Stimulated activated CD4-positive, alpha-beta T cell treated with anti-CD3 and anti-CD28 coated beads, TNF-alpha, amount 100 ng/mL, for 4 hours (primary cell): ENCODE measurements at places on chromosomes 3 and 15.

DNA sequence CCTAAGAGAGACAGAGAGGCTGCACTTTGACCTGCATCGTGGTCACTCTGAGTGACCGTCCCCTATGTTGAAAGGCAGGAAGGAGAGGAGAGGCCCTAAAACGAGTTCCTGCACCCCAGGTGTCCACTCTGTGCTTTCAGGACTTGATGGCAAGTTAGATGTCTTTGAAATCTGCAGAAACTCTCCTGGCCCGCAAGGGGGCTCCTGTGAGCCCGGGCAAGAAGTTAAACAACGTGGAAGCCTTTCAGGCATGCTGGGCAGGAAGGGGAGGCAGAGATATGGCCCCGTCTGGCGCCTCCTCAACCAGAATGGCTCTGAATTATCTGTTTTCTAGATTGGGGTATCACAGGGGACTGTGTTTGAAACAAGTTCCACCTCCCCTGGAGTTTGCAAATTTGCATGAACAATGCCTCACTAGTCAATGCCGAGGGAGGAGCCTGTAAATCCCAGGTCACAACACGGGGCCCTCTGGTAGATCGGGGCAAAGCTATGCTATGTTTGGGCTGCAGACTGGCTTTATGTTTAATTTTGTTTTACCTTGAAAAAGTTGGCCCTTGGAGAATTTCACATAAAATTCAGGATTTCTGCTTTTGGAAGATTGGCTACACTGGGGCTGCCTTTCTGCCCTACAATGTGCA is 9.8 kb downstream of the CTXND1 start:
- no peak for DNase-seq

DNA sequence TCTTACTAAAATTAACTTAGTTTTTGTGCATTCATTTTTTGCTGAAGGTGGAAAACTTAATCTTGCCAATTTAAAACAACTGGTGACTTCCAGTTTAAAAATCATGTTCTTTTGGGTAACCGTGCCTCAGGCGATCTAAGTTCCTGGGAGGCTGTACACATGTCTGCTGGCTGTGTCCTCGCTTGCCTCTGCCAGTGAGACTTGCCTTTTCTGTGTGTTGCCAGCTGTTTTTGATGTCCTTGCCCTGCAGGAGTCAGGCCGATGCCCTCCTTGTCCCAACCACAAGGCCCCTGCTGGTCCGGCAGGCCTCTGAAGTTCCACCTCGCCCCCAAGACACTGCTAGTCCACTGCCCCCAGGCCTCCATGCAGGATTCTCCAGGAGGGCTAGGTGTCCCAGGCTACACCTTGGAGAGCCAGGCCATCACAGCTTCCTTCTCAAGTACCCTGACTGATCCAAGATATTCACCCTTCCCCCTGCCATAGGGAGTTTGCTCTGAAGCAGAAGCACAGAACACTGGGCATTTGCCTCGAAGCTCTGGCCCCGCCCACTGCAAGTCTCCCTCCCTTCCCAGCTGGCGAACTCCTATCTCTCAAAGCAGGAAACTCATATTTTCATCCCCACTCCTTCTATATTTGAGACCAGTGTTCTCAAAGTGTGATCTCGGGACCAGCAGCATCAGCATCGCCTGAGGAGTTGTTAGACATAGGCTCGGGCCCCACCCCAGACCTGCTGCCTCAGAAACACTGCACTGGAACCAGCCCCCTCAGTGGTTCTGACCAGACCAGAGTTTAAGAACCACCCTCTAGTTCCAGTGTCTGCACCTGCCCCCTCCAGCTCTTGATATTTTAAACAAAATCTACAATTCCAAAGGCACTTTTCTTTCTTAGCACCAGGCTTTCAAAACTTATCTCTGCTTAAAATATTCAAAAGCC is 185.8 kb upstream of the UBE2E1 start:
- DNase-seq: no peak

DNA sequence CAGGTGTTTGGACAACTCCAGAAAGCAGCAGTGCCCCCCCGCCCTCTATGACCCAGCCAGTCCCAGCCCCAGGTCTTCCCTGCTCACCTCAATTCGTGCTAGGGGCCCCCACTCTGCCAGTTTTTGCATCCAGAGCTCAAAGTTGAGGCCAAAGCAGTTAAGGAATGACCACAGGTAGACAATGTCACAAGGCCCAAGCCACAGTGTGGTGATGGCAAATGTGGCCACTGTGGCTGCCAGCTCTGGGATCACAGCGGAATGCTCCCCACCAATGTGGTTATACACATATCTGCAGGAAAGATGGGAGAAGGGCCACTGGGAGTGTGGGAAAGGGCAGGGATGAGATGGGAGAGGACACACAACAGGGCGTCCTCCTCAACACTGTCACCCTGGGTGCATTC is 8.2 kb downstream of the KLHL40 start:
- DNase-seq: no peak

DNA sequence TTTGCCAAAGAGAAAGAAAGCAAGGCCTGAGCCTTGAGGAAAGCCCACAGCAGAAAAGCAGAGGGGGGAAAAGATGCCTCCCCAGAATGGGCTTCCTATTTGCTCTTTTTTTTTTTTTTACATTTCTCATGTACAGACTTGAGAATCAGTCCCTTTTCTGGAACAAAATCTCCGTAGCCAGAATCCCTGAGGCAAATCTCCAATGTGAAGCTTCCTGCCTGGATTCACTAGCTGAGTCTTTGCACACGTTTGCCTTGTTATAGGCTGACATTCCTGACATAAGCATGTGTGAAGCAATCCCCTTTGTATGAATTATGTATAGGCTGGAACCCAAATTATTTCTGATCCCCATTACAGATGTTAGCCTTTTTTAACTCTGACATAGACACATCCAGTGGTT is 52.2 kb upstream of the ACTL6A start:
- DNase-seq: no peak
